NCI-H2029 (cell line): ENCODE measurements at places on chromosomes 1 and 21.

DNA sequence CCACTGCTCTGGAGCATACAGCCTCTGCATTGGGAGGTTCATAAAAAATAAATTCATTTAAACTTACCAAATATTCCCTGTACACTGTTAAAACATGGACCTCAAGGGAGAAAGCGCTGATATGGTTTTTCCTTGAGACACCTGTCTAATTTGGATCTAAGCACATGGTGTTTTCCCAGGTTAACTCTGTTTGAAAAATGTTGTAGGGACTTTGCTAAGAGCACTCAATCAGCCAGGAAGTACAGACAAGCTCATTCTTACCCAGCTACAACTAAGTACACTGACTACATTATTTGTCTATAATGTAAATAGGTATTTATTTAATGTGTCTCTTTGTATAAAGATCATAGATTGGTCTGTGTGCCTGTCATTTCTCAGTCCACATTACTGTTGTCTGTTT lies 61.8 kb upstream of the BCAR3 start:
- no peak for DNase-seq

GRCh38 chr1:53089478-53090226 lies 27.6 kb downstream of the PODN start:
- DNase-seq, result no peak

DNA sequence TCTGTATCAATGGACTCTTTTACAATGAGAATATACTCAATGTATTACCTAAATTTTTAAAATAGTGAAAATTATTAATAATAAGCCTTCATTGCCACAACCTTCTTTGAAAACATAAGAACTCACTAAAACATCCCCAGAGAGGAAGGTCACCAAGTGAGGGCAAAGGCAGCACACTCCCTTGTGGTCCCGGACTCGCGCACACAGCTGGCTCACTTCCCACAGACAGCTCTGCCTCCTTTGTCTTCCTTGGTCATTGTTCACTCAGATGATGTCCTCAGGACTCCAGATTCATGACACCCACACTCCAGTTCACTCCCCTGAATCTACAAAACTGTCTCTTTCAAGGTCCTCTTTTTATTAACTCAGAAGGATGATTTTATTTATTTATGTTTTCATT lies 19.2 kb upstream of the UBR4 start:
- DNase-seq, result no peak

- DNase-seq, result no peak
Measured at GRCh38 chr1:218813237-218813636, 360.4 kb upstream of the LYPLAL1 start.

- DNase-seq, result peak; percentile 75
Measured at GRCh38 chr21:34092262-34092921, 19.0 kb downstream of the MRPS6 start.

DNA sequence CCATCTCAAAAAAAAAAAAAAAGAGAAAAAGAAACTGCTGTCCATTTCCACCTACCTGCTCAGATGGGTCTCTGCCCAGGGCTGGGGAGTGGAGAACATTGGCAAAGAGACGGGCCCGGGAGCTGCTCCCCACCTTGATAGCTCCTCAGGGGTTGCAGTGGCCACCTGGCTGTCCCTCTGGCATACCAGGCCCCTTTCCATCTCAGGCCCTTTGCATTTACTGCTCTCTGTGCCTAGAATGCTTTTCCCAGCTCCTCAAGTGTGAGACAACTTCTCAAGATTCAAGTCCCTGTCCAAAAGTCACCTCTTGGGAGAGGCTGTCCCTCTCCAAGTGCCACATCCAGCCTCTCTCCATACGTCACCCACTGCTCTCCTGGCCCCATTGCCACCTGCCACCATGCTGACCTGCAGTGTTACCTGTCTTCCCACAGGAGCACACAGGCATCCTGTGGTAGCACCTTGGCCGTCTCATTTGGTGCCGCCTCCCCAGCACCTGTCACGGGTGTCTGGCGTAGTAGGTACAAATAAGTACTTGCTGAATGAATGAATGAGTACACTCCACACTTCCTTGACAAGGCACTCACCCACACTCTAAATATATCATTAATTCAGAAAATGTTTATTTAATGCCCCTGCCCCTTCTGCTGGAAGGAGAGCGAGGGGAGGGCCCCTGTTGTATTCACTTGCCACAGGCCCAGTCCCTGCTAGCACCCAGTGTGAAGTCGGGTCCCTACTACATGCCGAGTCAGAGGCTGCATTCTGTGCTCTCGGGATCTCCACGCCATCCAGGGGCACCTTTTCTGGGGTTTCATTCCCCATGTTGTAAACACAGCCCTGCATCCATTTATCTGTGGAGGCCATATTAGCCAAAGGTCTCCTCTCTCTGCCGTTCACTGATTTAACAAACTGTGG lies 48.8 kb downstream of the DISP3 start:
- DNase-seq, result no peak

DNA sequence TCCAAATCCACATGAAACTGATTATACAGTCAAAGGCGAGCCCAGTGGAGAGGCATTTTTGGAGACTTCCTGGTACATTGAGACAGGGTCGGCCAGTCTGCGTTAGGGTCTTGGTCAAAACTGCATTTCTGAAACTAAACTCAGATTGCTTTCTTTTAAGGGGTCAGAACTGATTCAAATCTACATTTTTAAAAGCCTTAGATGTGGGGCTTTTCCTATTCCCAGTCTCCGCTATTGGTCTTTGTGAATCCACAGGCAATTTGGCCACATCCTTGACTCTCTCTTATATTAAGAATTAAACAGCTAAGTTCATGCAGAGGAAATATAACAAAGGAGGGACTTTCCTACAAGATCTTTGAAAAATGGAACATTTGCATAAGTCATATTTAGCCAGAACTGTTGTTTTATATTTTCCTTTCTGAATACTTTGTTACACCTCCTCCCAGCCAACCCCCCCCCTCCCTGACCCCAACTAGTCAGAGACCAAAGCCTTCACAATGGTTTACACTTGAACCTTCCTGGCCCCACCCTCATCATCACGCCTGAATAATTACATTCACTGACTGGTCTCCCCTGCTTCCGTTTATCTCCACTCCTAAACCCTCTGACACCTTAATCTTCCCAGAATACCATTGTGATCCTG lies 30.9 kb downstream of the SELL start:
- DNase-seq, result no peak

- no peak for DNase-seq
Measured at GRCh38 chr1:230839173-230839572, 29.1 kb downstream of the C1orf198 start.

- no peak for DNase-seq
Measured at GRCh38 chr1:186511761-186512637, 51.1 kb upstream of the PDC start.

- no peak for DNase-seq
Measured at GRCh38 chr1:13793088-13793730, 93.2 kb downstream of the PRDM2 start.

GRCh38 chr1:17246971-17247370 lies 1.9 kb upstream of the PADI3 start:
- no peak for DNase-seq

DNA sequence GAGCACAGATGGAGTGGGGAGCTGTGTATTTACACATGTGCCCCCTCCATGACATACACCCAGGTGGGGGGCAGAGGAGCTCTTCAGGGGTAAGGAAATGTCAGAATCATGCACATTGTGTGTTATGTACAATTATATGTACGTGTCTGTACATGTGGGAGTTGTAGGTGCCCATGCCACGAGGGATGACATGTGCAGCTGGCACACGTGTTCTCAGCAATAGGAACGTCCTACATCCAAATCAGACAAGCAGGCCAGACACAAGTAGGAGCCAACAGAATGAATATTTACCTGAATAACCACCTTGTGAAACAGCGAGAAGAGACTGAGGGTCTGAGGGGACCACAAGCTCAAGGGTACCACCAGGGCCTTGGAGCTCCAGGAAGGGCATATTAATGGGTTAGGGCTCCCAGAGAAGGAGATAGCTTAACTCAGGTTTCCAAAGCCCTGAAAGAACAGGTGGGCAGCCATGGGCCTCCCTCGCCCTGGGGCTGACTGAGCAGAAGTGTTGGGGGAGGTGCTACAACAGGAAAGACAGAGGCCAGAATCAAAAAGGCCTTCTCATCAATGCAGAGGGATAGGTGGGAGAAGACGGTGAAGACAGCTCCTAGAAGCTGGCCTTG lies 3.2 kb downstream of the COL16A1 start:
- DNase-seq, result no peak

DNA sequence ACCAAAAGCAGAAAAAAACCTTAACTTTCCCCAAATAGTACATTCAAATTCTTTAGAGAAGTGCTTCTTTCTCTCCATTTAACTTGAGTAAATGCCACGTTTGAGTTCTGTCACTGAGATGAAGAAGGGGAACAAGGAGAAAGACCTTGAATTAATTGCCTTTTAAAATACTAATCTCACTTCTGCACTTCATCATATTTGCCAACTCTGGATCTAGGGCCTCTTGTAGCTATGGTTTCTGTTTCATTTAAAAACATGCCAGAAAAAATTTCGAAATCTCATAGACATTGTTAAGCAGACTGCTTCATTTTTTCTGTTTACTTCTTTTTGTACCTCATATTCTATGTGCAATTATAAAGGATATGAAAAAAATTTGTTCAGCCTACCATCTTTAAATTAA lies 24.6 kb downstream of the MIXL1 start:
- peak; percentile 9 for DNase-seq

DNA sequence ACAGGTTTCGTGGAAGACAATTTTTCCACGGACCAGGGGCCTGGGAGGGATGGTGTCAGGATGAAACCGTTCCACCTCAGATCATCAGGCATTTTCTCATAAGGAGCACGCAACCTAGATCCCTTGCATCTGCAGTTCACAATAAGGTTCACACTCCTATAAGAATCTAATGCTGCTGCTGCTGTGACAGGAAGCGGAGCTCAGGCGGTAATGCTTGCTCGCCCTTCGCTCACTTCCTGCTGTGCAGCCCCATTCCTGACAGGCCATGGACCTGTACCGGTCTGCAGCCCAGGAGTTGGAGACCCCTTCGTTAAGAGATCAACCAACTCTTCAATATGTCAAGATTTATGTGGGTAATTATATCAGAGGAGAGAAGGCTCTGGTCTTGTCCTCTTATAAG lies 3.3 kb upstream of the DHX9 start:
- DNase-seq, result no peak

GRCh38 chr21:39082656-39083376 lies 100.4 kb downstream of the PSMG1 start:
- peak; percentile 82 for DNase-seq

DNA sequence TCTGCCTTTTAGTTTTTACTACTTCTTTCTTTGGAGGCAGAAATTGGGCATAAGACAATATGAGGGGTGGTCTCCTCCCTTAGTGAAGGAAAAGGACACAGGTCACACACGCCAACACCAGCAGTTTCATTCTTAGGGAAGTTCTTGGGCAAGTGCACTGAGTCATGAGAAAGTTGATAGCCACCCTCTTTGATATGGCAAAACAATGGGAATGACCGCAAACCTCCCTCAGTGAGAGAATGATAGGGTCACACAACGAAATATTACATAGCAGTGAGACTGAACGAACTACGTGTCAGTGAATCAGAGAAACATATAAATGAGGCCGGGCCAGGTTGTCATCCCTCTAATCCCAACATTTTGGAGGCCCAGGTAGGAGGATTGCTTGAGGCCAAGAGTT lies 20.0 kb downstream of the IL6R start:
- DNase-seq, result no peak

DNA sequence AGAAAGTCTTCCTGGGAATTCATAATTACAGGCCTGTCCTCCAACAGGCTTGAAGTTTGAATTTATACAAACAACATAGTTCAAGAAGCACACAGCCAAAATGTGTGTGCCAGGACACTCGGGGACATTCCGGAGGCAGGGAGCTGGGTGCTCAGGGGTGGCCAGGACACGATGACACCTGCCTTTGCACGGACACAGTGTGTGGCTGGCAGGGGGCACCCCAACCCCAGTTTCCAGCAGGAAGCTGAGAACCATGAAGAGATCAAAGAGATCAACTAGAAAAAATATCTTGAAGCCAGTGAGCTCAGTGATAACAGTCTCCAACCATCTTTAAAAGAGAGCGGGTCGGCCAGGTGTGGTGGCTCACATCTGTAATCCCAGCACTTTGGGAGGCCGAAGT lies 32.5 kb upstream of the TRAPPC10 start:
- DNase-seq, result no peak

DNA sequence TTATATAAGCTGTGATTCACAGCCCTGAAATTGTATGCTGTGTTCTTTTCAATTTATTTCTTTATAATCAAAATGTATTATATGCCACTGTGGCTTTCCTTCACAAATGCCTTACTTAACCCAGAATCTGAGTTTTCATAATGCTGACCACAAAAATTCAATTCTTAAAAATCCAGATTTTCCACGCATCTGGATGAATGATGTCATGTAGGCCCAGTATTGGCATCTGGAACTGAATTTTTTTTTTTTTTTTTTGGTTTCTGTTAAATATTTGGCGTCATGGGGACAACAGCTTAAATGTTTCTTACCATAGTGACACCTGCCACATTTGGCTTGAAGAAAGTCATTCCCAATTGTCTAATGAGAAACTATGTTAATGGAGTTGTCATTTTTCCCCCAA lies 296.8 kb downstream of the TM2D1 start:
- no peak for DNase-seq

DNA sequence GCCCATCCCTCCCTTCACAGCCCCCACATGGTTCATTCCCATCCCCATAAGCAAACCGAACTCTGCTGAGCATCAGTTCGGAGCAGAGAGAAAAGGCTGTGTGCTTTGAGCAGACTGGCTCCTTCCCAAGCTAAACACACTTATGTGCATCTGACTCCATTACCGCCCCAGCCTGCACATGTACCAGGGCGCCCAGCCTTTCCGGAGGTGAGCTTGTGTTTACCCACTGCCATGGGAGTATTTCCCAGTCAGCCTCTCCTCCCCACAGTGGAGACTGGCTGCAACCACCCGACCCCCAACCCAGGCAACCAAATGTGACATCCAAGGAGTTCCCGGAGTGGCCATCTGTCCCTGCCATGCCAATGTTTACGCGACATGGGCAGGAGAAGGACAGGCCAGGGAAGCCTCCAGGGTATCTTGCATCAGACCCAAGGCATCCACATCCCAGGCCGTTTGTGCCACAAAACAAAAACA lies 9.4 kb downstream of the TIAM1 start:
- DNase-seq, result peak; percentile 89

DNA sequence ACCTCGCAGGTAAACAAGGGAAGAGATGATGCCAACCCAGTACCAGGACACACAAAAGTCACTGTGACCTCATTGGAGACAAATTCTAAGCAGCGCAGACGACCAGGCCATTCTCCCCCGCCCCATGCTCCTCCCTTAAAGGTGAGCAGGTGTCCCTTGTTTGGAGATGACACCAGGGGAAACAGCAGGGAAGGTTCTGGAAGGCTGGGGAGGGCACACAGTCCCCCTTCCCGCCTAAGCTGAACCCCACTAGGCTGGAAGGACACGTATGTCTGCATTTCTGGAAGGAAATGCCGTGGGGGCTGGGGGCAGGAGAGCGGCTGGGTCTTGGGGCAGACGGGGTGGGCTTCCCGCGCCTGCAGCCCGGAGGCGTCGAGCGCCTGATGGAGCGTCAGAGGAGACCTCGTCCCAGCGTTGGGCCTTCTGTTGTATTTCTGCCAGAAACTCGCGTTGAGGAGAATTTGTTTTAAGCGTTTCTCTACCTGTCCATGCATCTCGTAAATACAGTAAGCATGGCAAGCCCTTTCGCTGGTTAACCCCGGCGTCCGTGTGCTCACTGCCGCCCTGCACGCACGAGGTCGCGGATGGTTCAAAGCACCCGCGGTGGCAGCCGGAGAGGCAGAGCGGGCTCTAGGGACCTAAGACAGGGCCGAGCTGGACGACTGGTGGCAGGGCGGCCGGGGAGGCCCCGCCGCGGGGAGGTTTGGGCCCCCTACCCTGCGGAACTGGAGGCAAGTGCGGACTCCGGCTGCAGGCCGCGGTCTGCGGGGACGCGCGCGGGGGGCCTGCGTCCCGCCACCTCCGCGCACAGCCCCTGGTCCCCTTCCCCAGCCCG lies 1.2 kb upstream of the LHX4 start:
- DNase-seq, result no peak
